ENCODE measurements at places on chromosomes 3 and 15.

- DNase-seq: no peak
Observed at GRCh38 chr15:68402432-68403160, 29.4 kb downstream of the ITGA11 start.

- DNase-seq: no peak
Observed at GRCh38 chr15:56042982-56043980, 49.9 kb upstream of the NEDD4 start.

DNA sequence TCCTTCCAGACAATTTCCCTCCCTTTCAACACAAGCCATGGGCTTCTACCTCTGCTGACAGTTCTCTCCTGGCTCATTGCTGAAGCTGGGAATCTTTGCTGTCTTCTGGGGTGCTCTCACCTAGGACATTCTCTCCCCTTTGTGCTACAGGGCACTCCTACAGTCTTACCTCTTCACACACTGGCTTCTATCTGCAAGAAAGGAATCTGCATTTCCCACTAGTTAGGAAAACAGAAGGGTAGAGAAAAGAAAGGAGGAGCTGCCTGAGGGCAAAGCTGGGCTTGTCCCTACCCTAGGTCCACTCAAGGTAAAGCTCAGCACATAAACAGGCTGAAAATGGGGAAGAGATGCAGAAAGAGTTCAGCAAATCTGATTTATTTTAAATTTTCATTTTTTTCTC, 5.6 kb upstream of the ARGFX start:
- DNase-seq: no peak

DNA sequence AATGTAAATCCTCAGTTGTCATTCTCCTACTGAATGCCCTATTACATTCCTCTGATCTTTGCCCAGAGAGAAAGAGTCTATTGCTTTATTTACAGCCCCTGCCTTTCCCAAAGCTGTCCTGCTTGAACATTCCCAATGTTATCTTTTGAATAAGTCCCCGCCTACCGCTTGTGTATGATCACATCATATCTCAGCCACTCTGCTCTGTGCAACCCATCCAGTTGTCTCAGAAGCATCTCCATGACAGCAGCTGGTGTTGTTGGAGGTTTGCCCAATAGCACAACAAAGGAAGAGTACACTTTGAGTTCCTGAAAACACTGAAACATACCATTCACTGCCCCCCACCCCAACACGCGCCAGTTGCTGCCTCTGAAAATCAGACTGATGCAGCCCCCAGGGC, 22.0 kb upstream of the FAM3D start:
- no peak for DNase-seq
